ENCODE measurements at places on chromosomes 4 and X.

GRCh38 chr4:21454201-21454600 lies 494.4 kb downstream of the KCNIP4 start:
- no peak for DNase-seq

DNA sequence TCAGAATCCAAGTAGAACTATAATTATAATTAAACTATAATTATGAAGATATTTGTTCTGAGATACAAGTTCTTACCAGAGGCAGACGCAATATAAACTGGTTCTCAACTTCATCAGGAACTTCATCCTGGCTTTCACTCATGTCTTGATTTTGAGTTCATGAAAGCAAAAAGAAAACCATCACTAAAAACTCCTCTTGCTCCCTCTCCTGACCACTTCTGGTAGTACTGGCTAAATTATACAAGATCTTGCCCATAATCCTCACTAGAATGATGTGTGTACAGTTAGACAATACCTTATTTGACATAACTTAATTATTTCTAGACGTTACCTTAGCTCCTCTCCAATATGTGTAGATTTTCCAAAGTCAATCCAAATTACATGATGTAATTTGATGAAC lies 3.7 kb downstream of the TAF7L start:
- peak; percentile 25 for DNase-seq

GRCh38 chr4:73721435-73721834 lies 18.9 kb upstream of the CXCL8 start:
- DNase-seq, result no peak

GRCh38 chr4:158458271-158458895 lies 63.3 kb upstream of the RXFP1 start:
- no peak for DNase-seq

- DNase-seq, result no peak
Observed at GRCh38 chr4:112329672-112330375, 32.7 kb downstream of the ALPK1 start.

Data from NCI-H1436 (cell line).